ENCODE measurements at places on chromosomes 1 and 21.

- no peak for DNase-seq
Observed at GRCh38 chr1:66546047-66546810, 12.3 kb downstream of the SGIP1 start.

DNA sequence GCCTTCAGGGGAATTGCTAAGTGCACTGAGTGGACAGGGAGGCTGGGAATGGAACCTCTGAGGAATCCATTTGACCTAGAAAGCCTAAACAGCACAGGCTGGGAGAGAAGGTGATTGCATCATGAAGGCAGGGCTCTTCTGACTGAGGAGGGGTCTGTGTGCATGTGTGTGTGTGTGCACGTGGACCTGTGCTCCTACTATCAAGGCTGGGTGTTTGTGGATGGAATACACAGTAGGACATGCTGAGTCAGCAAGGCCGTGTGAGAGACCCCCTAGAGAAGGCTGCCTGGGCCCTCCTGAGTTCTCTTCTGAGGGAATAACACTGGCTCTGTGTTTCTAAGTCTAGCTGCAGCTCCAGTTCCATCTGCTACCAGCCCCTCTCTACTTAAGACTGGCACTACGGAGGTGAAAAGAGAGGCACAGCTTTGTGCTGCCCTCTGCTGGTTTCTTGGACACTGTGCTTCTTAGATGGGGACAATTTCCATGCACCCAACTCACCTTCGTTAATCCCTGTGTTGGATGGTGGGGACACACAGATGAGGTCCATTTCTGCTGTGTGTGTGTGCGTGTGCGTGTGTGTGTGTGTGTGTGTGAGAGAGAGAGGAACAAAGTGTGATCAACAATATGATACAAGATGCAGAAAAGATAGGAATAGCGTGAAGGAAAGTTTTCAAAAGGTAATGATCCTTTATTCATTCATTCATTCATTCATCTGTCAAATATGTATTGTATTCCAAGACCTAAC lies 6.2 kb upstream of the EFCAB14 start:
- peak; percentile 75 for DNase-seq

- no peak for DNase-seq
Observed at GRCh38 chr1:50967416-50968157, 2.5 kb upstream of the CDKN2C start.

DNA sequence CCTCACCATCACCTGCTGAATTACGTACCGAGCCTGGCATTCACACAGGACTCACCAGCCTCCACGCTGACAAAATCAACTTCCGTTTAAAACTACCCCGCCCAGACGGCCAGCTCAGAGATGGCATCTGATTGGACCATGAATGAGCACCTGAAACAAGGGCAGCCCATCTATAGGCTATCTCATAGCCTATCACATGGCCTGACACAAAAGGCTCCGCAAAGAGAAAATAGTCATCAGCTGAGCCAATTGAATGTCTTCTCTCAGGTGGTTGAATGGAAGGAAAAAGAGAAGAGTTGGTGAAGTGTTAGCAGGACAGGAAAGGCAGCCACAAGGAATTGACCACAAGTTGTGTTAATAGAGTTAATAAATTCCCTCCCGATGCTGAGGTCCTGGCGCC lies 50.6 kb upstream of the ZC3H12A start:
- DNase-seq = no peak

DNA sequence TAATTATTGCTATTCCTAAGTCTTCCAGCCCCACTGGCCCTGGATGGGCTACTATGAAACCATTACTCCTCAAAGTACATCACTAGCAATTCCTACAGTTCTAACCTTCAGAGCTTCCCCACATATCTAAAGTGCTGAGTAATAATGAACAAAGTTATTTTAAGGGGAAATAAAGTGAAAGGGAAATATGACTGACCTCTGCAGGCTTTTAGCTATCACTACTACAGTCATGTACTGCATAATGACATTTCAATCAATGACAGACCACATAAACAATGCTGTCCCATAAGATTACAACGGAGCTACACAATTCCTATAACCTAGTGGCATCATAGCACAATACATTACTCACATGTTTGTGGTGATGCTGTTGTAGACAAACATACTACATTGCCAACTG lies 32.5 kb upstream of the ASPM start:
- DNase-seq = no peak

DNA sequence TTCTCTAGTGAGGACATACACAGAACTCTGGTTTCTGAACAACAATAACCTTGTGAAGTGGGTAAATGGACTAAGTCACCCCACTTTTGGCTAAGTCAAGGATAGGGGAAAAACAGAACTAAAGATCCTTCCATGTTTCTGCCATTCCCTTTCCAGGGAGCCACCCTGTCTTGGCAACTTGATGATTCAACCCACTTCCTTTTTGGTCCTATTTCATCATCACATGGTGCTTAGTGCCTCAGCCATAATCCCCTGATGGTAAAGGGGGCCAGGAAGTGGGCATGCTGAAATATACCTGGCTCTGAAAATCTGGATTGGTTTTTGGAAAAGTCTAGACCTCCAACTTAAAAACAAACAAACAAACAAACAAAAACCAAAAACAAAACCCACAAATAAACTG lies 206.4 kb upstream of the FOXD3 start:
- no peak for DNase-seq

DNA sequence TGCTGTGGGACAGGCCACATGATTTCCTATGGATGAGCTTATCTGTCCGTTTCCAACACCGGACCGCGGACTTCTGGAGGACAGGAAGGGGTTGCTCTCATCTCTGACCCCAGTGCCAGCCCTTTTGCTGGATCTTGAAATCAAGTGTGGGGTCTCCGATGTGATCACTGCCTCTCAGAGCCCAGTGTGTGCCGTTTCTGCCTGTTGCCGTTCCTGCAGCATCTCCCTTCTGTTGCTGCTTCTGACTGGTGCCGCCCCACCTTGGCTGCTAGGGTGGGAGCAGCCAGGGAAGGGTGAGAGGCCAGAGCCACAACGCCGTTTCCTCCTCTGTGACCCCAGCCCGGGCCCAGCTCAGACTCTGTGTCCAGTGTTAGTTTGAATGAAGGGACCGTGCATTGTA lies 67.3 kb upstream of the WNT4 start:
- DNase-seq = no peak

DNA sequence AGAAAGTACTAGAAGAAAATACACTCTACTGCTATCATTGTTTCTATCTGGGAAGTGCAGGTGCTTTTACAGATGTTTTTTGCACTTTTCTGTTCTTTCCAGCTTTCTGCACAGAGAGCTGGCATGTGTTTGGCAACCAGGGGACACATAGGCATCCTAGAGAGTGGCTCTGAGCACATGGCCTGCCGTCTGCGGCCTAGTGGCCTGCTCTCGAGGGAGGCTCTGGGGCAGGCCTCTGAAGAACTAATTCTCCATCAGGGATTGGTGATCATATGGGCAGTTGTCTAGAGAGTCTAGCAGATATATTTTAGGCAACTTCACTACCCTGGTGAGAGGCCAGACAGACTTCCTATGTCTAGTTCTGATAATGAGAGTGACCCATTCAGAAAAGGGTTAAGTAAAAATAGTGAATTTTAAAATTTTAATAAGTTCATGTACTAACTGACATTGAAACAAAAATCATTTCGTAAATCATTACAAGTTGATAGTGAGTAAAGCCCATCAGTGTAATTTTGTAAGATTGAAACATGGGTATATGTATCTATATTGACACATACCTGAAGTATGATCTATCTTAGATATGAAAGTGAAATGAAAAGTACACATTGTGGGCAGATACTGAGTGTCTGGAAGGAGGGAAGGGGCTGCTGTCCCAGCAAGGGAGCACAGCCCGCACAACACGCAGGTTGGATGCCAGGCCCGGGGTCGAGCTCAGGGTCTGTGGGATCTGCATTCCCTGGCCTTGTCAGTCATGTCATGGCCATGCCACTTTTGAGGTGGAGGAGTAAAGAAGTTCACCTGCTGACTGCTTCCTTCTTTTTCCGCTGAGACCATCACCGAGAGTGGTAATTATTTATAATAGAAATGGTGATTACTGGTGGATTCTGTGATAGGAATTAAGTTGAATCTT lies 79.8 kb downstream of the PCBP3 start:
- no peak for DNase-seq
